ENCODE measurements at places on chromosomes 3 and 15.

DNA sequence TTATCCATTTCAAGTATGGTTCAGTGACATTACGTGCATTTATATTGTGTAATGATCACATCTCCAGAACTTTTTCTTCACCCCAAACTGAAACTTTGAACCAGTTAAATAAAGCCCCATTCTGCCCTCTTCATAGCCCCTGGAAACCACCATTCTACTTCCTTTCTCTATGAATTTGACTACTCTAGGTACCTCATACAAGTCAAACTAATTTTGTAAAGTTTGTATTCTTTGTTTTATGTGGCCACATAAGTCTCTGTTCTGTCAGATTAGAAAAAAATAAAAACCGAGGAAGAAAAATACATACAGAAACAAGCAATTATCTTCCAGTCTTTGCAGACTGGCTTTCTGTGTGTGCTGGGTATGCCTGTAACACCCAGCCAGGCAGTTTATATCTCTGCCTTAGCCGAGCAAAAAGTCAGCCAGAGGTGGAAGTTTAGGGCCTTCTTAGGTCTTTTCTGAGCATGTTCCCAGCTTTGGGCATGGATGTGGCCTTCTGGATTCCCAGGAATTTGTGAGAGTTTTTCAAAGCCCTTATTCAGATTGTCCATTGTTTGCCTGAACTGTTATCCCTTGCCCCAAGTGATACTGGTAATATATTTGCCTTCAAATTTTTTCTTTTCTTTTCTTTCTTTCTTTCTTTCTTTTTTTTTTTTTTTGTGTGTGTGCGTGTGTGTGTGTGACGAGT, 6.0 kb upstream of the GRAMD1C start:
- DNase-seq, result no peak

- DNase-seq, result no peak
These were observed 22.2 kb upstream of the IQSEC1 start for GRCh38 chr3:13095408-13095937.

GRCh38 chr3:101848326-101848725, 988 bp upstream of the NFKBIZ start:
- no peak for DNase-seq

- no peak for DNase-seq
These were observed 36.2 kb downstream of the MRAS start for GRCh38 chr3:138384531-138384930.

DNA sequence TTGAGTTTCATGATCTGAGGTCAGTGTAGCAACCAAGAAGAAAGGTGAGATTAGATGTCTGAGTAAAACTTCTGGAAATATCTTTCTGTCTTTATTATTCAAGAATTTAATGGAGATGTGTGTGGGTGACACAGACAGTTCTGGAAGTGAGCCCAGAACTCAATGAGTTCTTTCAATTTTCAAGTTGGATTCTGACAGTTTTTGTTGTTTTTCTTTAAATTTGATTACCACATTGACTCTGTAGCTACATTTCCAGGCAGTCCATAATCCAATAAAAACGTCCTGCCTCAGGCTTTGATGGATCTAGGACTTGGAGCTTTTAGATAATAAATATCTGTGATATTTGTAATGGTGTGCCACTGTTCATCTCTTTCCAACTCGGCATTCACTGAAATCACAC, 3.9 kb upstream of the PARP14 start:
- no peak for DNase-seq

DNA sequence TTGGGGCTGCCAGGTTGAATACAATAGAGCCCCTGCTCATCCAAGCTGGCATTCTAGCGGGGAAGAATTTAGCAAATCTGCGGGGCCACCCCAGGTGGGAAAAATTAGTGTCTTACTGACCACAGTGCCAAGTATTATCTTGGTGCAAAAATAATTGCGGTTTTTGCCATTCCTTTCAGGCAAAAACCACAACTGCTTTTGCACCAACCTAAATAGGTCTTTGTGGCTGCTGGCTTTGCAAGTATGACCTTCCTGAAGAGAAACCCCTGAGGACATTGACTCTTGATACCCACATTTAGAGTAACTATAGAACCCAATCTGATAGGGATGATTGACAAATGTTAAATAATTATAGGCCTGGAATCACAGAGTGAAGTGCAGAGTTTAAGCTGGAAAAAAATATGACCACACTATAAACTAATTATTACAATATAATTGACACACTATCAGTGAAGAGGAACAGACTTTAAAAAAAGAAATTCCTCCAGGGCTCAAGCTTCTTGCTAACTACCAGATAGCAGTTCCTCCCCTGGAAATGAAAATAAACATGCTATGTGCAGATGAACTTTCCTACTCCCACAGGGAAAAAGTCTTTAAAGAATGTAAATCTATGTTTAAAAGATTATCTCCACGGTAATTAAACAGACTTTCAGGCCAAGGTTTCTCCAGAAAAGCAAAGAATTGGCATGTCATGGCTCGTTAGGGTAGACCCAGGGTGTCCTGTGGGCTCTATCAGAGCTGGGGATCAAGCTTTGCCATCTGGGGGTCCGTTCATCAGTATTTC, 34.4 kb downstream of the CA12 start:
- DNase-seq, result no peak

- DNase-seq, result no peak
These were observed 46.9 kb downstream of the ARHGEF3 start for GRCh38 chr3:56754741-56755417.

- no peak for DNase-seq
These were observed 56.0 kb downstream of the KBTBD12 start for GRCh38 chr3:127970966-127971592.

- DNase-seq, result no peak
These were observed 38.5 kb downstream of the SCN11A start for GRCh38 chr3:39013289-39013688.

GRCh38 chr3:108352176-108352575, 55.8 kb downstream of the HHLA2 start:
- no peak for DNase-seq

DNA sequence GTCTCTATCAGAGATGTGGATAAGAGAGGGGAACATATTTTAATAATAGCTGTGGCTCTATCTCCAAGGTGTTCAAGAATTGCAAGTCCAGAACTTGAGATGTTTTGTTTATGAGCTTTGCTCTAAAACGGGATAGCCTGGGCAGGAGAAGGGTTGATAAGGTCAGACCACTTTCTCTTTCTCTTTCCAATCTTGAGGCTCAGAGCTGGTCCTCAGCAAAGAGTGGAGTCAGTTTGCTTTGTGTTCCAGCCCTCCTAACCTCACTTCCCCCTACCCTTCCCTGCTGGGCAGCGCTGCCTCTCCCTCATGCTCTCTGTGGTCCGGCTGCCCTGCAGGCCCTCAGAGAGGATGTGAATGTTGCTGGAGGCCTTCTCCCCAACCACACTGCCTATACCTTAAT, 13.8 kb downstream of the KLHL6 start:
- no peak for DNase-seq

- DNase-seq, result no peak
These were observed 144.2 kb downstream of the ANO10 start for GRCh38 chr3:43477600-43477999.

DNA sequence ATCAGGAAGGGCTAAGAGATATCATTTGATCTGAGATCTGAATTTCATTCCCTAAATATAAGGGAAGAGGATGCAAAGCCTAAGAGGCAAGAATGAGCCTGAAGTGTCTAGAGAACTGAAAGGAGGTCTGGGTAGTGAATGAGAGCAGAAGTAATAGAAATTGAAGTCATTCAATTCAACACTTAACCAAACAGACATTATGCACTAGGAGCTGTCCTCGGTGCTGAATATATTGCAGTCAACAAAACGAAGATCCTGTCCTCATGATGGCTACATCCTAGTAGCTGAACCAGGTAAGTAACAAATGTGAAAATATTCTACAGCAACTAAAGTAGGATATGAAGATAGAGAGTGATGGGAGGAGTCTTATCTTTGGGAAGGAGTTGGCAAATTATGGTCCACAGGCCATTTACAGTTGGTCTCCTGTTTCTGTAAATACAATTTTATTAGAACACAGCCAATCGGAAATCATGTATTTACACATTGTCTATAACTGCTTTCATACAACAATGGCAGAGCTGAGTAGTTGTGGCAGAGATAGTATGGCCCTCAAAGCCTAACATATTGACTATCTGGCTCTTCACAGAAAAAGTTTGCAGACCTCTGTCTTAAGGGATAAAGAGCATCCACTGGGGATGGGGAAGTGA, 192.9 kb upstream of the CADPS start:
- DNase-seq, result peak; percentile 5

DNA sequence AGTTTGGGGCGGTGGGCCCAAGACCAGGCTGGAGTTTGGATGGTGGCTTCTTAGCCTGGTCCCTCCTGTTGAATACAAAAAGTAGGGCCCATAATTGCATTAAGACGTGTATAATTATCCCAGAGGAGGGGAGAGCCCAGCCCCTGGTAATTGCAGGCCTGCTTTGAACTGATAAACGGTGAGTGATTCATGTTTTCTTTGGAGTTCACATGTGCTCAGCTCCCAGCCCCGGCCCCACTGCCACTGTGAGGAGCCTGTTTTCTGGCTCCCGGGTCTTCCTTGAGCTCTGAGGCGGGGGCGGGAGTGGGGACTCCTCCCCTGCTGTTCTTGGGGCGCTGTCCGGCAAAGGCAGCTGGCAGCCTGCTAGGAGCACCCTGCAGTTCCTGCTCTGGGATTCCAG, 3.1 kb downstream of the PLXNA1 start:
- DNase-seq, result no peak

DNA sequence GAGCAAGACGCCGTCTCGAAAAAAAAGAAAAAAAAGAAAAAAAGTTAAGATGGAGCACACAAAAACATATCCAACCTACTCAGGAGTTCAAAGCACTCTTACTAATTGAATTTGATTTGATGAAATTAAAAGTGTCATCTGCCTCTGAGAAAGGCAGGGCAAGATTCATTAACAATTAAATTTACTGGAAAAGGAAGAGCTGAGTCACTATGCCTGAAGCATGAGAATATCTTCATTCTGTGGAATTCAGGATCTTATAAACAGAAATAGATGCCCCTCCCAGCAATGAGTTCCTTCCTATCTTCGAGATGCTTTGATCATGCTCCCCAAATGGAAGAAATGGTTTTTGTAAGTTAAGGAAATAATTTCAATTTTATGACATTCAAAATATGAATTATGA, 61.0 kb upstream of the ST3GAL6 start:
- DNase-seq, result no peak

GRCh38 chr15:69117431-69117871, 43.0 kb upstream of the GLCE start:
- DNase-seq, result no peak

DNA sequence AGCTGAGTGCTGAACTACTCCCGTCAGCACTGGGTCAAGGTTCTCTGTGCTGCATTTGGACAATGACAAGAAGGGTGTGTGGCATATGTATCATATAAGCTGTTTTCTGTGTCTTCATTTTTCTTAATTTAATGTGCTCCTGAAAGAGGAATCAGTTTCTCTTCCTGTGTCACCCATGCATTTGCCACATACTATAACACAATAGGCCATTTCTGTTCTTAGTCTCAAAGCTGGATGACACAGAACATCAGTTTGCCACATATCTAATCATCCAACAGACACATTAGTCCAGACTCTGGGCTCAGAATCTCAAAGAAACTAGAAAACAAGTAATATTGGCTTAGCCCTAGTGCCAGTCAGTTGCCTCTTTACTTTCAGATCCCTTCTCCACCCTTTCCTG, 34.1 kb downstream of the CEP19 start:
- no peak for DNase-seq

DNA sequence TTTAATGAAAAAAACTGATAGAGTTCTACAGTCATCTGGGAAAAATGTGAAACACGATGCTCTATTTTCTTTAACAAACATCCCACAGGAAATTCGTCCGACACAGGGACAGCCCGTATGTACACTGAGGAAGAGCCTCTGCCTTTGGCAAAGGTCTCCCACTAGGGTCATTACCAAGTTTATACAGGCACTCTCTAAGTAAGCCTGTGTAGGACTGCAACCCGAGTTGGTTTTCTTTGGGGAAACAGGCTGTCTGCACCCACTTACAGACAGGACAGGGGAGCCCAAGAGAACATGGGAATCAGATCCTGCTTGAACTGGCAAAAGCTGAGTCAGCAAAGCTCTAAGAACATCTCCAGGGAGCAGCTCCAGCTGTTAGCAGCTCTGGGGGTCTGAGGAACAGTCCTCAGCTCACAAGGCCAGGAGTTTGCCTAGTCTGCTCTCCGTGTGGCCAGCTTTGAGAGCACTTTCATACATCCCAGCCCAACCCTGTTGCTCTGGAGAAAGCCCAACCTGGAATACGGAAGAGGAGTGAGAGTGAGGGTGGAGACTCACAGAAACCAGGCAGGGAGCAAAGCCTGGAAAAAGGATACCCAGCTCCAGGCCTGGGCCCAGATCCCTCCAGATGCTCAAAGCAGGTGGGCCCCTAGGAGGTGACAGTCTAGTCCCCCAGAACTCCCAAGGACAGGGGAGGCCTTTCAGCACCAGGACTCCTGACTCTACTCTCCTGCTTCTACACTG, 1.9 kb downstream of the TBC1D2B start:
- no peak for DNase-seq

DNA sequence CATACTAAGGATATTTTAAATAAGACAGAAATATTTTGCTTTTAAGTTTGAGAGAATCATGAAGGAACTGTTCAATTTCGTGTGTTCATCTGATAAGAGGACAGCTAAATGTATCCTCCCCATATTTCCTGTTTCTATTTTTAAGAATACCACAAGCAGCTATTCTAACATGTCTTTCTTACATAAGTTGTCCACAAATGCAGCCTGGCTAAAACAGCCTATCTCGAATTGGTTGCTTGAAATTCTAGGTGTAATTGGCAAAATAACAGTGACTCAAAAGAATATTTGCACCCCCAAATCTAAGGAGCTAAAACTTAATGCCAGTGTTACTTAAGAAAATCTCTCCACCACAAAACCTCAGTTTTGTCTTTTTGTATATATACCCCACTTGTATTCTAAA, 35.0 kb downstream of the BTLA start:
- no peak for DNase-seq

GRCh38 chr3:184155644-184156521, 706 bp downstream of the DVL3 start:
- no peak for DNase-seq

- no peak for DNase-seq
These were observed 83.3 kb upstream of the SLITRK3 start for GRCh38 chr3:165279471-165279870.

DNA sequence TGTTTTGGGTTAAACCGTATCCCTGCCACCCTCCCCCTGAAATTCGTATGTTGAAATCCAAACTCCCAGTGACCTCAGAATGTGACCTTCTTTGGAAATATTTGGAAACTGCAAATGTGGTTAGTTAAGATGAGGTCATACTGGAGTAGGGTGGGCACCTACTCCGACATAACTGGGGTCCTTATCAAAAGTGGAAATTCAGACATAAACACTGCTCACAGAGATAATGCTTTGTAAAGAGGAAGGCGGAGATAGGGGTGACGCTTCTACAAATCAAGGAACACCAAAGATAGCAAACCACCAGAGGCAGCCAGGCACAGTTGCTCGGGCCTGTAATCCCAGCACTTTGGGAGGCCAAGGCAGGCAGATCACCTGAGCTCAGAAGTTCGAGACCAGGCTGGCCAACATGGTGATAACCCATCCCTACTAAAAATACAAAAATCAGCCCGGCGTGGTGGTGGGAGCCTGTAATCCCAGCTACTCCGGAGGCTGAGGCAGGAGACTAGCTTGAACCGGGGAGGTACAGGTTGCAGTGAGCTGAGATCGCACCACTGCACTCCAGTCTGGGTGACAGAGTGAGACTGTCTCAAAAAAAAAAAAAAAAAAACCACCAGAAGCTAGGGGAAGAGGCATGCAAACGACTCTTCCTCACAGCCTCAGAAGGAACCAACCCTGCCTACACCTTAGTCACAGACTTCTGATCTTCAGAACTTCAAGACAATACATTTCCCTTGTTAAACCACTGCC, 51.1 kb upstream of the CHD2 start:
- DNase-seq, result no peak

Measured in epithelial cell of prostate (primary cell).